Astrocyte (in vitro differentiated cells and primary cell): ENCODE measurements at places on chromosomes 1 and 21.
A peak's percentile ranks its signal among the peaks of the same experiment; 100 is the strongest.

- H3K4me1 ChIP-seq: no peaks in the 10 kb centered on the region
- no peak overlapping the region for H3K4me3 ChIP-seq
- no peak overlapping the region for H3K27ac ChIP-seq
- H3K27me3 ChIP-seq: no peaks in the 10 kb centered on the region
- no peaks in the 10 kb centered on the region for H3K36me3 ChIP-seq
These were observed 26.5 kb upstream of the LEPR start for GRCh38 chr1:65393928-65394327.

- DNase-seq: no peak
- H3K4me1 ChIP-seq: peaks cover 15% of the 10 kb centered on the region
- no peaks in the 10 kb centered on the region for H3K36me3 ChIP-seq
- no peak overlapping the region for H3K27ac ChIP-seq
These were observed 3.4 kb downstream of the SOAT1 start for GRCh38 chr1:179297105-179297378.

- no peak overlapping the region for H3K4me3 ChIP-seq
- DNase-seq: no peak
- H3K4me1 ChIP-seq: peaks cover 21% of the 10 kb centered on the region
- no peaks in the 10 kb centered on the region for H3K36me3 ChIP-seq
- peaks cover 20% of the 10 kb centered on the region for H3K27me3 ChIP-seq
- H3K27ac ChIP-seq: no peak overlapping the region
These were observed 39.2 kb upstream of the RAB4A start for GRCh38 chr1:229231754-229232119.

- no peaks in the 10 kb centered on the region for H3K4me1 ChIP-seq
- H3K36me3 ChIP-seq: no peaks in the 10 kb centered on the region
- no peak overlapping the region for H3K4me3 ChIP-seq
- no peak overlapping the region for H3K27ac ChIP-seq
These were observed 58.5 kb downstream of the PALMD start for GRCh38 chr1:99704356-99704816.

DNA sequence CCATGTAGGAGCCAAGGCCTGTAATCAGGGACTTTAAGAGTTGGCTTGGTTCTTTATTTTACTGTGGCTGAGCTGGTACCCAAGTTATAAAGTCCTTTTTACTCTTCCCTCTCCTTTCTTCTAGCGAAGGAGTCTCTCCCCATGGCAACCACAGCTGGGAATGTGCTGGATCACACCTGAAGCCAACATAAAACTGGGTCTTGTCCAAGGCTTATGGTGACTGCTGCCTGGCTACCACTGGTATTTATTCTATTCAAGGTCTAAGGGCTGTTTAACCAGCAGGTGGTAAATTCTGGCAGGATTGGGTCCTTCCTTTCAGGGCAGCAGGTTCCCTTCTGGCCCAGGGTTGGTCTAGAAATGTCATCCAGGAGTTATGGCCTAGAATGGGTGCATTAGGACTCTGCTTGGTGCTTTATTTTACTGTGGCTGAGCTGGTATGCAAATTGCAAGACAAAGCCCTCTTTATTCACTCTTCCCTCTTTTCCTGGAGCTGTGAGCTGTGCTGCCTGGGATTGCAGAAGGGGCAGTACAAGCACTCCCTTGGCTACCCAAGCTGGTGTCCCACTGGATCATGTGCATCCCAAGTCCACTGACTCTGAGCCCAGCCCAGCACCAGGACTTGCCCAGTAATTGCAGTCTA, 26.6 kb downstream of the SLC22A15 start:
- no peak overlapping the region for H3K27ac ChIP-seq
- H3K36me3 ChIP-seq: no peaks in the 10 kb centered on the region
- no peaks in the 10 kb centered on the region for H3K27me3 ChIP-seq
- DNase-seq: no peak
- no peak overlapping the region for H3K4me3 ChIP-seq
- no peaks in the 10 kb centered on the region for H3K4me1 ChIP-seq

DNA sequence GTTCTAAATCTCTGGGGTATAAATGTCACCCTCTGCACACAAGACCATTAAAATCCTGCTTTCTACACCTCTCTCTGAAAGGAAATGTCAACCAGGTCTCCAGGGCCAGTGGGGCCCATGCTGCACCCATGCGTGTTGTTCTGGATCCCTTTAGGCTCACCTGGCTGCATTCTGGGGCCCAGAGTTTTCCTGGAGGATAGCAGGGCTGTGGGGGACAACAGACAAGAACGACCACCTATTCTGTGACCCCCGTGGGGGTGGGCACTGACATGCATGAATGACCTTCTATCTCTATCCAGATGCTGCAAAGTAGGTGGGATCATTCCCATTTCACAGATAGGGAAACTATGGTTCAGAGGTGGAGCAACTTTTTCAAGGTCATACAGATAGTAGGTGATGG, 41.6 kb downstream of the TNNT2 start:
- H3K4me3 ChIP-seq: no peak overlapping the region
- H3K36me3 ChIP-seq: no peaks in the 10 kb centered on the region
- DNase-seq: no peak

DNA sequence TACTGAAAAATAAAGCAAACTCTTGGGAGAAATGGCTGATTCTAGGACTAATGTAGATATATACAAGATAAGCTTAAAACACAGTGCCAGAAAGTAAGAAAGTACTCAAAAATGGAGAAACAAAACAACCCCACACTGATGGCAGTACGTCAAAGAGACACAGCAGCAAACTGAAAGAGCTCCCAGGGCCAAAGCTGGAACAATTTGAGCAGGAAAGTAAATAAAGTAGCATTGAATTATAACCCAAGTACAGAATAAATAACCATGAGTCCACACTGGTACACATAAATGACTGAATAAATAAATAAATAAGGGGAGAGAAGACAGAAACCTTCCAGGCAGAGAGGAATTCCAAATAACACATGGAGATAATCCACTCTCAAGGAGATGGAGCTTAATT, 120.9 kb downstream of the GLUL start:
- H3K4me1 ChIP-seq: no peaks in the 10 kb centered on the region
- no peak for DNase-seq
- no peaks in the 10 kb centered on the region for H3K27me3 ChIP-seq
- no peak overlapping the region for H3K4me3 ChIP-seq
- H3K27ac ChIP-seq: no peak overlapping the region

- no peaks in the 10 kb centered on the region for H3K36me3 ChIP-seq
- H3K27me3 ChIP-seq: no peaks in the 10 kb centered on the region
- no peaks in the 10 kb centered on the region for H3K4me1 ChIP-seq
- no peak for DNase-seq
- H3K4me3 ChIP-seq: no peak overlapping the region
These were observed 311.0 kb upstream of the CXADR start for GRCh38 chr21:17201741-17202260.

- no peaks in the 10 kb centered on the region for H3K4me1 ChIP-seq
- no peak overlapping the region for H3K4me3 ChIP-seq
- no peak for DNase-seq
These were observed 97.5 kb downstream of the CASZ1 start for GRCh38 chr1:10698726-10699469.

GRCh38 chr1:37948166-37948565, 1.3 kb upstream of the INPP5B start:
- peaks cover 22% of the 10 kb centered on the region for H3K4me1 ChIP-seq
- no peaks in the 10 kb centered on the region for H3K36me3 ChIP-seq
- no peaks in the 10 kb centered on the region for H3K27me3 ChIP-seq
- DNase-seq: no peak
- no peak overlapping the region for H3K4me3 ChIP-seq

DNA sequence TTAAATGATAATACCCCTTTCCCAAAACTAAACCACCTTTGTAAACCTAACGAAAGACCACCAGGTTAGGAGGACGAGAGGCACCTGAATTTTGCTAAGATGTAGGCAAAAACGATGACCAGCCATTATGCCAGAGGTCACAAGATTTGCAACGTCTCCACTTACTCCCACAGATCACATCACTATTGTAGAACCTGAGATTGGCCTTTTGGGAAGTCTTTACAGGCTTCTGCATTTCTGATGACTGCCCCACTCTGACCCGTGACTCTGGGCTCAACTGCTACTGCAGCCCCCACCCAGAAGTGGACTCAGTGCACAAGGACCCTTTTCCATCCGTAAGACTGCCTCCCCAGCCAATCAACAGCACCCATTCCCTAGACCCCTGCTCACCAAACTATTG, 36.4 kb upstream of the COL6A2 start:
- peaks cover 40% of the 10 kb centered on the region for H3K4me1 ChIP-seq
- no peak overlapping the region for H3K4me3 ChIP-seq
- H3K27ac ChIP-seq: peak overlapping the region; percentile 99
- H3K36me3 ChIP-seq: no peaks in the 10 kb centered on the region

DNA sequence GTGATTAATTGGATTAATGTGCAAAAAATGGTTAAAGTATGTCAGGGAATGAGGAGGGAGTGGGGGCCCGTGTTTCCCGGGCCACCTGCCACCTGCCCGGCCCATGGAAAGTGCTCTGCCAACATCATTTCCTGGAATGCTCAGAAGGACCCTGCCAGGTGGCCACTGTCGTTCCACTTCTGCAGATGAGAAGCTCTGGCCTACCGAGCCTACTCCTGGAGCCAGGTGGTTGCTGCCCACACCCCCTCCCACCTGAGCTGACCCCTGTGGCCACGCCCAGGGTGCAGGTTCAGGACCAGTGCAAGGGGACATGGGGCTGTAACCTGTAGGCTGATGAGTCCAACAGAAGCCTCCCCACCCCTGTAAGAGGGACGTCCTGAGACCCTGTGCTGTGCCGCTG, 99.7 kb downstream of the PRDM16 start:
- no peak for DNase-seq
- H3K36me3 ChIP-seq: no peaks in the 10 kb centered on the region
- H3K27me3 ChIP-seq: no peaks in the 10 kb centered on the region
- no peak overlapping the region for H3K27ac ChIP-seq

- no peak overlapping the region for H3K27ac ChIP-seq
- H3K27me3 ChIP-seq: peaks cover 34% of the 10 kb centered on the region
These were observed 28.1 kb downstream of the RNF187 start for GRCh38 chr1:228515200-228515834.

- no peak overlapping the region for H3K27ac ChIP-seq
- peak; percentile 18 for DNase-seq
- H3K27me3 ChIP-seq: no peaks in the 10 kb centered on the region
- no peak overlapping the region for H3K4me3 ChIP-seq
- no peaks in the 10 kb centered on the region for H3K36me3 ChIP-seq
- H3K4me1 ChIP-seq: peaks cover 23% of the 10 kb centered on the region
These were observed 10.8 kb upstream of the ANGPTL7 start for GRCh38 chr1:11178021-11179015.

- no peak for DNase-seq
- no peaks in the 10 kb centered on the region for H3K27me3 ChIP-seq
- H3K27ac ChIP-seq: no peak overlapping the region
- no peak overlapping the region for H3K4me3 ChIP-seq
- H3K4me1 ChIP-seq: peaks cover 3% of the 10 kb centered on the region
These were observed 130.4 kb downstream of the RERE start for GRCh38 chr1:8687039-8687438.

GRCh38 chr1:151841141-151841540, 1.5 kb upstream of the C2CD4D start:
- no peak overlapping the region for H3K27ac ChIP-seq
- H3K4me3 ChIP-seq: no peak overlapping the region
- H3K36me3 ChIP-seq: no peaks in the 10 kb centered on the region
- H3K27me3 ChIP-seq: peaks cover 21% of the 10 kb centered on the region

GRCh38 chr1:60757485-60757884, 324.9 kb upstream of the NFIA start:
- no peak overlapping the region for H3K27ac ChIP-seq
- H3K4me3 ChIP-seq: no peak overlapping the region
- no peaks in the 10 kb centered on the region for H3K27me3 ChIP-seq
- no peak for DNase-seq
- no peaks in the 10 kb centered on the region for H3K36me3 ChIP-seq

- no peak for DNase-seq
- H3K27ac ChIP-seq: no peak overlapping the region
- peaks cover 6% of the 10 kb centered on the region for H3K27me3 ChIP-seq
- peaks cover 9% of the 10 kb centered on the region for H3K4me1 ChIP-seq
- no peaks in the 10 kb centered on the region for H3K36me3 ChIP-seq
- no peak overlapping the region for H3K4me3 ChIP-seq
These were observed 23.5 kb downstream of the PROK1 start for GRCh38 chr1:110474444-110474843.

DNA sequence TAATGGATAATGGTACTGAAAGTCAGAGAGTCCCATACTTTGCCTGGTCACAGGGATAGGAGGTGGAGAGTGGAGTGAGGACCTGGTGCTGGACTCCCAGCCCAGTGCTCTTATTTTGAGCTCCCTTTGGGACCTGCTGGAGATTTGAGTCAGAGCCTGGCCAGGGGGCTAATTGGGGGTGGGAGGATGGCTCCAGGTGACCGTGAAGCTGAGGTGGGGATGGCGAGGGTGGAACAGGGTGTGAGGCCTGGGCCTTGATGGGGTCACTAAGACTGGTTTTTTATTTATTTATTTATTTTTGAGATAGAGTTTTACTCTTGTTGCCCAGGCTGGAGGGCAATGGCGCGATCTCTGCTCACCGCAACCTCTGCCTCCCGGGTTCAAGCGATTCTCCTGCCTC, 17.8 kb downstream of the AMPD2 start:
- no peaks in the 10 kb centered on the region for H3K27me3 ChIP-seq
- no peak overlapping the region for H3K27ac ChIP-seq
- H3K36me3 ChIP-seq: no peaks in the 10 kb centered on the region
- DNase-seq: no peak

DNA sequence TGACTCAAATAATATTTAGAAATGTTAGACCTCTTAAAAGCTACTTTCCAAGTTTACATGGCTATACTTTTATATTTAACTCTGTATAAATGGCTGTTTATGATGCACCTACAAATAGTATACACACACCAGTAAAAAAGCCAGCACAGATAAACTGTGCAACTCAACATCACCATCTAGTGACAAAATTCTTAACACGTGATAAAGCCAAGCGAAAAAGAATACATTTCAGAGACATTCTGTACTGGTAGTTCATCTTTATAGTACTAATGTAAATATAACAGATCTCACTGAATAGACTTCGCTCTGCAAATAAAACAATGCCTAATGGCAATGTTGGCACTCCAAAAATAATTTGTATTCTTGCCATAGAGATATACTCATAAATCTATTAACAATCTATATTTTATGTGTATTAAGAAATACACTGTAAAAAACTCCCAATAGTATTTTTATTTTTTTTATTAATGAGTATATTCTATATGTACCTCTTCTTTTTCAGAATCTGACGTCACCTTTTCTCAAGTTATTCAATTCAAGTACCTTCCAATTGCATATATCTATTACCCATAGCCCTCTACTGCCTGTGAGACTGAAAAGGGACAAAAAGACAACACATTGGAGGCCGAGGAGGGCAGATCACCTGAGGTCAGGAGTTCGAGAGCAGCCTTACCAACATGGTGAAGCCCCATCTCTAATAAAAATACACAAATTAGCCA, 100.2 kb downstream of the DPYD start:
- no peak overlapping the region for H3K27ac ChIP-seq
- H3K4me3 ChIP-seq: no peak overlapping the region
- H3K4me1 ChIP-seq: no peaks in the 10 kb centered on the region
- H3K36me3 ChIP-seq: no peaks in the 10 kb centered on the region
- H3K27me3 ChIP-seq: no peaks in the 10 kb centered on the region

DNA sequence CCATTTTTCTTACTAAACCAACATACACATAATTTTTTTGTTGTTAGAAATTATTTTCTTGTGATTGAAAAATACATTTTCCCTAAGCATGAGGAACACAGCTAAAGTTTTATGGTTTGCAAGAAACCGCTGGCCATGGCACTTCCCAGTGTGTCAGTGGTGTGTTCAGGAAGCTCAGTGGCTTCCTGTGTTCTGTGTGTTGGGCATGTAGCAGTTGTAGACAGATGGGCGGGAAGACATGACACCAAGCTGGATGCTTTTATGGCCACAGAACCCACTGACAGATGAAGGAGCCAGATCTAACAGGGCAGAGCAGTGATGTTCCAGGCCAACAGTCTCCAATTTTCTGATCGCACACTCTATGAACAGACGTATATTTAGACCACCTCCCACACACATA, 119.8 kb downstream of the GALNT2 start:
- peaks cover 17% of the 10 kb centered on the region for H3K4me1 ChIP-seq
- H3K4me3 ChIP-seq: no peak overlapping the region
- no peak for DNase-seq
- no peaks in the 10 kb centered on the region for H3K27me3 ChIP-seq
- H3K27ac ChIP-seq: no peak overlapping the region
